ENCODE measurements at places on chromosomes 3 and 15.

GRCh38 chr3:150271591-150271960, 136.5 kb upstream of the TSC22D2 start:
- DNase-seq: no peak

DNA sequence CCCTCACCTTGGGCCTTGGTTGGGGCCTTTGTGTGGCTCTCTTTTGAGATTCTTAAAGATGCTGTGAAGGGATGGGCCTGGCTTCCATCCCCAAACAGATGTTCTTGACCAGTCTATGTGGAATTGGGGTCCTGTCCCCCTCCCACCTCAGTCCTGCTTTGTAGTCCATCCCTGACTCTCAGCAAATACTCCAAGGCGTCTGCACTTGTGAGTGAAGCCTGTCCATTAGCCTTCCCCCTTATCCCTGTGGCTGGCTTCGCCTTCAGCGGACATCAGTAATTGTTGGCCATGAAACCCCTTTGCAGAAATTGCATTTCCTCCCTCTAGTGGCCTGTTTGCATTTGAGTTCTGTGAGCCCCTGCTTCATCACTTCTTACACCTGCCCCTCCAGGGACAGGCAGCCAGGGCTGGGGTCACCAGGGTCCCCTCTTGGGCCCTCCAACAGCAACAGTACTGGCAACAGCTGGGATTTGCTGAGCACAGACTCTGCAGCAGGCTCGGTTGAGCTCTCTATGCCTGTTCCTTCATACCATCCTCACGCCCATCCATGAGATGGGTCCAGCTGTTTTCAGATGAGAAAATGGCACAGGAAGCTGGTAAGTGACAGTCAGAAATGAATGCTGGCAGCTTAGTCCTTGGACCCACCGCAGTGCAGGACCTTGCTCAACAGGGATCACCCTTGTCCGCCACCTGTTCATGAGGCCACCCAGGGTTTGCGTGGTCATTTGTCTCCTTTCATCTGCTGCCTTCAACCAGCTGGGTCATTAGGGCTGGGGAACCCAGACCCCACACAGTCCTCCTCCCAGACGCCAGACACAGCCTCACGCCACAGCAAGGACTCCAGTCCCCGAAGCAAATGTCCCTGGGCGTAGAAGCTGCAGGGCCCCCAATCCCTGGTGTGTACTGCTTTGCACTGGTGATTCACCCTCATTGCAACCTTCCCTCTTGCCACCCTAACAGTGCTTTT, 8.9 kb upstream of the LRRK1 start:
- DNase-seq: no peak

- no peak for DNase-seq
Observed at GRCh38 chr3:95341314-95341713, 1278.5 kb downstream of the NSUN3 start.

DNA sequence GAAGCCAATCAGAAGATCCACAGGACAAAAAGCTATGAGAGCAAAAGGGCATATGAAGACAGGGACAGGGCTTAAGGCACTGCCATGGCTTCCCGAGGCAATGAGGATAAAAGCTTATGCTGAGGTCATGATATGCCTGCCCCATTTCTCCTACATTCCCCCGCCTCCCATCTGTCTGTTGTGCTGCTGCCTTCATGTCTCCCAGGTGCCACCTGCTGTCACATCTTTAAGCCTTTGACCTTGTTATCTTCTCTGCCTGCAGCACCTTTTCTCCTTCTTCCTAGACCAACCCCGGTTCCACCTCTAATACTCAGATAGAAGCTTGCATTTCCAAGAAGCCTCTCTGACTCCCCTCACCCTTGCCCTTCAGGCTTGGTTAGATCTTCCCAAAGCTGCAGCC, 213.8 kb downstream of the ARRDC4 start:
- DNase-seq: no peak

DNA sequence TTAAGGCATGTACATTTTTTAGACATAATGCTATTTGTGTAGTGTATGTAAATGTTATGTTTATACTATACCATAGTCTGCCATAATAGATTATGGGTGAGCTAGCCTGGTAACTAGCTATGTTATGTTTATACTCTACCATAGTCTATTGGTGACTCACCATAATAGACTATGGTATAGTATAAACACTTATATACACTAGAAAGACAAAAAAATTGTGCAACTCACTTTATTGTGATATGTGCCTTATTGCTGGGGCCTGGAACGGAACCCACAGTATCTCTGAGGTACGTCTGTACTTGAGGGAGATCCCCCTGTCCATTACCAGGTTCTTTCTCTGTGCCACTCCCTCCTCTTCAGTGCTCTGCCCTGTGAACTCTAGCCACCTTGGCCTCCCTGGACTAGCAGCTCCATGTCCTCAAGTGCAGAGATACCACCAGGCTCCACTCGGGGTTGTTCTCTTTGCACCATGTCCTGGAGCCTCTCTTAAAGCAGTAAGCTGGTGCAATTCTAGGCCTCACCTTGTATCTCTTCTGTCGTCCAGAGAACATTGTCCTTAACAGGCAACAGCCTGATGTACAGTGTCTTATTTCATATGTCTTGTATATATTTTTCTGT, 60.8 kb upstream of the PXYLP1 start:
- DNase-seq: no peak
